ENCODE measurements at places on chromosomes 2 and 18.

GRCh38 chr2:119426801-119427395, 4.8 kb upstream of the TMEM37 start:
- no peak for DNase-seq

DNA sequence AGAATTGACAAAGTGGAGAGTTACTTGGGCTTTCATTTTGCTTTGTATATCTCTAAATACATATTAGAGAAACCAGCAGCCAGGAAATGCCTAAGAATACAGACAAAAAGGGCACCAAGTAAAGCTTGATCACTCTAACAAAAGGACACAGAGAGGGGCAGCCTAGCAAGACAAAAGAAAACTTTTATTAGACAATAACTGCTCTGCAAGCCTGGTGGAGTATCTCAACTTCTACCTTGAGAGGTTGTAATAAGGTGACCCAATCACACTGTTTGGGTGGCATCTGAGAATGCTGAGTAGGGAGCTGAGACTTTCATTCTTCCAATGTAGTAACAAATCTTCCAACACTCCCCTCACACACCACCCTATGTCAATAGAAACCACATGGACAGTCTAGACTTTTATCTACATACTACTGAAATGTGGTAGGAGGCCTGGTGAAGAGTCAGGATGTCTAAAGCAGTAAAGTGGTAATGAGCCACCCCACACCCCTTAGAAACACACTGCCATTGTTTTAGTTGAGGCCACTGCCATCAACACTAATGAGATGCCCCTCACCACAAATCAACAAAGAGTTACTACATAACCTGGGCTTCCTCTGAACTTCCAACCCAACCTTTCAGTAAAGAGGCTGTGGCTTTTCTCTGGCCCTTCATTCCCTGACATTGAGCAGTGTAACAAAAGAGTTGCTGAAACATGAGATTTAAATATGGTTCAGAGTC, 726.7 kb upstream of the POU3F3 start:
- DNase-seq = no peak

DNA sequence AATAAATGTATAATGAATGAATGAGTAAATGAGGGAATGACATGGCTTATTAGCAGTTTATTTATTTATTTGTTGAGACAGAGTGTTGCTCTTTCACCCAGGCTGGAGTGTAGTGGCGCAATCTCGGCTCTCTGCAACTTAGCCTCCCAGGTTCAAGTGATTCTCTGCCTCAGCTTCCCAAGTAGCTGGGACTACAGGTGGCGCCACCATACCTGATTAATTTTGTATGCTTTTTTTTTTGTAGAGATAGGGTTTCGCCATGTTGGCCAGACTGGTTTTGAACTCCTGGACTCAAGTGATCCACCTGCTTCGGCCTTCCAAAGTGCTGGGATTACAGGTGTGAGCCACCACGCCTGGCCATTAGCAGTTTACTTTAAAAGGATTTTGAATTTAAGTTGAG, 100.3 kb upstream of the CAVIN2 start:
- DNase-seq = no peak

GRCh38 chr2:174833737-174834136, 69.5 kb upstream of the CHRNA1 start:
- no peak for DNase-seq

GRCh38 chr2:156625360-156626170, 189.4 kb downstream of the GPD2 start:
- no peak for DNase-seq

- no peak for DNase-seq
Measured at GRCh38 chr2:129882476-129882875, 97.0 kb upstream of the RAB6C start.

- DNase-seq = no peak
Measured at GRCh38 chr2:145110668-145111356, 590.9 kb upstream of the ZEB2 start.

DNA sequence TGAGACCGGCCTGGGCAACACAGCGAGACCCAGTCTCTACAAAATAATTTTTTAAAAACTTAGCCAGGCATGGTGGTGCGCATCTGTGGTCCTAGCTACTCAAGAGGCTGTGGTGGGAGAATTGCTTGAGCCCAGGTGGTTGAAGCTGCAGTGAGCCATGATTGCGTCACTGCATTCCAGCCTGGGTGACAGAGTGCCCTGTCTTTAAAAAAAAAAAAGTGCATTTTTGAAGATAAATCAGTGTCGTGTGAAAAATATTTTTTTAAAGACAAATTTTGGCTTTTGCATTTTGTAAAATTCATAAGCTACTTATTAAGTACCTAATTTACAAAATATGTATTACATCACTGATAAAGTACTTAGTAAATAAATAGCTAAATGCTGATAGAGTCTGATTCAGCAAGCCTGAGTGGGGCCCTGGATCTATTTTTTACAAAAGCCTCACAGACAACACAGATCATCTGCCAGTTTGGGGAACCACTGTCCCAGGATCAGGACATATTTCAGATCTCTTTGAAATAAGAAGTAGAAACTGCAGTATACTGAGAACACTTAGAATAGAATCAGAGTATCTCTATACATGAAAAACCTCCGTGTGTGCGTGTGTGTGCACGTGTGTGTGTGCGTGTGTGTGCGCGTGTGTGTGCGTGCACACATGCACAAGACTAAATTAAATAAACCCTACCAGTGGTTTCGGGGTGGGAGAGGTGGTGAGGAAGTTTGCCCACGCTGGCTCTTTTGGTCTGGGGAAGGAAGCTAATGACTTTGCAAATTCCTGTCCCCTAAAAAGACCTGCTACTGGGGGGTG, 61.6 kb downstream of the AAK1 start:
- no peak for DNase-seq

- no peak for DNase-seq
Measured at GRCh38 chr2:105768961-105769452, 24.3 kb downstream of the NCK2 start.

- no peak for DNase-seq
Measured at GRCh38 chr18:61851940-61852451, 40.8 kb downstream of the RNF152 start.

DNA sequence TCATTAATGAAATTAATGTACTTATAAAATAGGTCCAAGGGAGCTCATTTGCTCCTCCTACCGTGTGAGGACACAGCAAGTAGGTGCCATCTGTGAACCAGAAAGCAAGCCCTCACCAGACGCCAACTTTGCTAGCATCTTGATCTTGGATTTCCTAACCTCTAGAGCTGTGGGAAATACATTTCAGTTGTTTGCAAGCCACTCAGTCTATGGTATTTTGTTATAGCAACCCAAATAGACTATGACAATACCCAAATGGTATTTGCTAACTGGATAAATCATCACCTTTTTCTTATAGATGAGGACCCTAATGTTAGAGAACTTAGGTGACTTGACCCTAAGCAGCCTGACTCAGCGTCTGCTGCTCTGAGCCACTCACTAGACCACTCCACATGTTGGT, 379.6 kb downstream of the HRH4 start:
- no peak for DNase-seq

- DNase-seq = peak; percentile 74
Measured at GRCh38 chr18:709771-710170, 2.7 kb downstream of the ENOSF1 start.

DNA sequence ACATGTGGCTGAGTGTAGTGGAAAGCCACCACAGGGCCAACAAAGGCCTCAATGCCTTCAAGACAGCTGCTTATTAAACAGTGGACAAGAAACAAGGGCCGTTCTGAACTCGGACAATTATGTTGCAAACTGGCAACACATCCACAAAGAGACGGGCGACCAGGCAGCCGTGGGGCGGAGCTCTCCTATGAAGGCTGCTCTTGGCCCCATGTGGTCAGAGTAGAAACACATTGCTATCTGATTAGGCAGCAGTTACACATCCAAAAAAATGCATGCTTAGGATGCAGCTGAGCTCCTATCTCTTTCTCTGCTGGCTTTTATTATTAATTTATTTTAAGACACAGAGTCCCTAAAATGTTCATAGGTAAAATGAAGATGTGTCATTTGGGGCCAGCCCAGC, 163.4 kb downstream of the TMEM163 start:
- DNase-seq = no peak

DNA sequence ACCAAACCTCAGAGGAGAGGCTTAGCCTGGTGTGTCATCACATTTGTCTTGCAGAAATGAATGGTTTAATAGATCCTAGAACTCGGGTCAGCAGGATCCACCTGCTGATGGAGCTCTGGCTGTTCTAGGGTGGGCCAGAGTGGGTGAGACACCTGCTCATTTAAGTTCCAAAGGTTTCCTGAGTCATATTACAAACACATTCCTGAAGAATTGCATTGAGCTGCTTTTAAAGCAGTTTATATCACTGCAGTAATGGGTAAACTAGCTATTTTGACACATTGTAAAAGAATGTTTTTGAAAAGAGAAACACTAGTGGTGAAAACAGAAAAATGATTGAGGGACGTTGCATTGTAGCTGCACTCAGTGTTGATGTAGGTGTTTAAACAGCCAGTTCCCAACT, 175.3 kb upstream of the TCF4 start:
- no peak for DNase-seq

GRCh38 chr2:10276481-10277292, 26.0 kb upstream of the HPCAL1 start:
- no peak for DNase-seq

GRCh38 chr2:129957891-129958290, 21.6 kb upstream of the RAB6C start:
- DNase-seq = no peak

- DNase-seq = no peak
Measured at GRCh38 chr18:25043104-25043503, 308.9 kb downstream of the ZNF521 start.

GRCh38 chr2:240155745-240156390, 15.4 kb upstream of the OTOS start:
- DNase-seq = no peak

DNA sequence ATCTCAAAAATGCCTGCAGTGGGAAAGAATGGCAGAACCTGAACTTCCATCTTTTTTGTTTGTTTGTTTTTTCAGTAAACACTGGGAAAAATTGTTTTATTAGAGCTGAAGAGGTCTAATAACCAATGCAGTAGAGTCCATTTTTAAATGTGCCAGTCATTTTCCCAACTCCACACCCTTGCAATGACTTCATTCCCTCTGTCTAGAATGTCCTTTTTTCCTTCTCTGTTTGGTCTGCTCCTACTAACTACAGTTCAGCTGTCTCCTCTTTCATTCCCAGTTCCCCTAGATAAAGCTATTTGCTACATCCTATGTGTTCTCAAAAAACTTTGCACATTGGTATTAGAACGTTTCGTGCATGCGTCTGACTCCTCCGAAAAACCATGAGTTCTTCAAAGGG, 9.3 kb upstream of the RAPH1 start:
- DNase-seq = no peak

DNA sequence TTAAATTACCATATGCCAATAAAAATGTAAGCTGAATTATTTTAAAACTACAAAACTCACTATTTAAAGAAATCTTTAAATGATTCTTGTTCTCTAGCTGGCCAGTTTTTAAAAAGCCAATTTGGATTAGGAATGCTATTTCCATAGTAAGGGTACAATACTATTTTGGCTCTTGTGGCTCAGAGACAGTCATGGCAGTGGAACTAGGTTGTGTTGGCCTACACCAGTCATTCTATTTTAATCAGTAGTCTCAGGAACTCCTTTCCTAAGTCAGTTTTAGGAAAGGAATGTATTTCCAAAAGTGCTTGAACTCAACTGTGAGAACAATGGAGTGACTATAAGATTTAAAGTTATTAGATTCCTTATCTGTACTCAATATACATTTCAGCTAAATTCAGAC, 5.9 kb downstream of the BOLL start:
- no peak for DNase-seq

GRCh38 chr2:174552880-174553279, 44.7 kb downstream of the WIPF1 start:
- DNase-seq = no peak

DNA sequence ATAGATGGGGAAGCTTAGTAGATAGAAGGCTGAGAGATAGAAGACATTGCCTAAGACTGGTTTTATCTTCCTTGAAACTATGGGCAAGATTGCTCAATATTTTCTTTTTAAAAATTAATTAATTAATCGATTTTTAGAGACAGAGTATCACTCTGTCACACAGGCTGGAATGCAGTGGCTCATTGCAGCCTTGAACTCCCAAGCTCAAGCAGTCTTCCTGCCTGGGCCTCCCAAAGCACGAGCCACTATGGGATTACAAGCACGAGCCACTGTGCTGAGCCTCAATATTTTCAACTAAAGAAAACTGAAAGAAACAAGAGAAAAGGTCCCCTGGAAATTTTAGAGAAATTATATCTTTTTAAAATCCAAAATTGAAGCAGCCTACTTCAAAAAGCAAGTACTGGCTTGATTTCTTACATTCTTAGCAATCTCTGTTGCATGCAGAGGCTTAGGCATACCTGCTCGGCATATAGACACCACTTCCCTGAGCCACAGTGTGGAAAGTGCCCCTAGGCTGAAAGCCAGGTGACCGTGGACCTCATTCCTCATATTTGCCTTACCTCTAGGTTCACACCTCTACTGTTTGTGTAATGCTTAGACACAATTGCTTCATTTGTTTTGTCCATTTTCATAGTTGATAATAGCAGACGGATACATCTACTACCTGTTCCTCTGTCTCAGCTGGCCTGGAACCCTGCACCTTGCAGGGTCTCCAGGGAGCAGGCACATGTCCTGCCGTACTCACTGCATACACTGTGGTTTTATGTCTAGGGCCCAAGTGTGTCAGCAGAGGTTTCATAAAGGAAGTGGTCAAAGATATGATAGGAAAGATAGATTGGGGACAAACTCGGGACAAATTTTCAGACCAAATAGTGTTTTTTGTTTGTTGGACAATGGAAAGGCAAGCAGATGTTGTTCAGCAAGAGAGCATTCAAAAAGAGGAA, 166.5 kb upstream of the ALPP start:
- DNase-seq = no peak

DNA sequence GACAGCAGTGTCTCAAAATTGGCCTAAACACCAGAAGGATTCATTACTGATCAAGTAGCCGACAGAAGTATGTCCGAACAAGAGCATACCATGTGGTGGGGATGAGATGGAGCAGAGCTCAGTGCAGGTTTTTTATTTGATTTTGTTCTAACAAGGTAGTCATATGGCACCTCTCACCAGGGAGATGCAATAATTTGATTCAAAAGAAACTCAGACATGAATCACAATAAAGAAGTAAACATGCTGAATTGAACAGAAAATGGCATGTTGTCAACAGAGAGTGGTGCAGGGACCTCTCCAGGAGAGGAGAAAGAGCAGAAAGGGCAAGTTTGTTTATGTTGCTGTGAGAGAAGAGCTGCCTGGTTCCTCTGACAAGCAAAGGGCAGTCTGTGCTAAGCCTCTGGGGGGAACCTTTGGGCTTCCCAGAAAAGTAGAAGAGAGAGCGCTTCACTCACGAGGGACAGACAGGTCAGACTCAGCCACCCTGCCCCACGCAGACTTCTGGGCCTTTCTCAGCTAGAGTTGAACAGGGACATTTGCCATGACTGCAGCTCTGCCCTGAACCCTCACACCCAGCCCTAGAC, 351.3 kb upstream of the RAB12 start:
- no peak for DNase-seq

- no peak for DNase-seq
Measured at GRCh38 chr2:31528823-31529222, 51.9 kb downstream of the SRD5A2 start.

GRCh38 chr18:634551-635045, 22.9 kb upstream of the TYMS start:
- no peak for DNase-seq

GRCh38 chr2:209806318-209806717, 34.7 kb downstream of the UNC80 start:
- DNase-seq = no peak

- no peak for DNase-seq
Measured at GRCh38 chr2:71538656-71539265, 85.4 kb downstream of the DYSF start.
